ENCODE measurements at places on chromosomes 2 and 18.

GRCh38 chr2:46870051-46870839 is 45.4 kb downstream of the MCFD2 start:
- DNase-seq, result no peak

GRCh38 chr18:10157706-10158105 is 243.9 kb downstream of the VAPA start:
- no peak for DNase-seq

GRCh38 chr2:51628917-51629316 is 597.0 kb upstream of the NRXN1 start:
- DNase-seq, result no peak

- no peak for DNase-seq
These were observed 62.3 kb downstream of the ADCYAP1 start for GRCh38 chr18:966759-967576.

GRCh38 chr2:74597410-74597809 is 42.9 kb downstream of the DOK1 start:
- DNase-seq, result no peak

- DNase-seq, result peak; percentile 40
These were observed 162.2 kb upstream of the BOD1L2 start for GRCh38 chr18:56984731-56985130.

DNA sequence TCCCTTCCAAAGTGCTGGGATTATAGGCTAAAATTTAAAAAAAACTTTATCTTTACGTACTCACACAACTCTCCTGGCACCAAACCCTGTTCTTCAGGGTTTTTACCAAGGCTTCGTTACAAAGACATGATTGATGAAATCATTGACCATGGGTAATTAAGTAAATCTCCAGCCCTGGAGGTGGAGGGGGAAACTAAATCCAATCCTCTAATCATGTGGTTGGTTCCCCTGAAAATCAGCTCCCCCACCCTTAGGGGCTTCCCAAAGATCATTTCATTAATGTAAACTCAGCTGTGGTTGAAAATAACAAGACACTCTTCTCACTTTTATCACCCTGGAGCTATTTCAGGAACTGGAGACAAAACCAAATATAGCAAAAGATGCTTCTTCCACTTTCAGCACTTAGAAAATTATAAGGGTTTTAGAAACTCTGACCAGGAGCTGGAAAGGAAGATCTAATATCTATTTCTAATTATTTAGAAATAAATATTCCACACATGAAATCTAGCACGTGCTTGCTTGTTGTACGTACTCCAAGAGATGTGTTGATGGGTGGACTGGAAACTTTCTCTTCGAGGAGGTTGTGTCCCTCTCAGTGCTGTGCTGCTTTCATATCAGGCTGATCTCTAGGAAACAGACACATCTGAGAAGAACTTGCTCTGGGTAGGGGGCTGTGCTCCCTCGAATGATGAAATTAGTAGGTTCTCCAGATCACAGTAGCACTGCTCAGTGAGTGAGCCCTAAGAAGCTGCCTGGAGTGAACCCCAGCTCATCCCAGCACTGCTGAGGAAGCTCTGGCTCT is 67.2 kb downstream of the SMAD4 start:
- no peak for DNase-seq

- DNase-seq, result no peak
These were observed 65.2 kb downstream of the LTBP1 start for GRCh38 chr2:33011941-33012340.

DNA sequence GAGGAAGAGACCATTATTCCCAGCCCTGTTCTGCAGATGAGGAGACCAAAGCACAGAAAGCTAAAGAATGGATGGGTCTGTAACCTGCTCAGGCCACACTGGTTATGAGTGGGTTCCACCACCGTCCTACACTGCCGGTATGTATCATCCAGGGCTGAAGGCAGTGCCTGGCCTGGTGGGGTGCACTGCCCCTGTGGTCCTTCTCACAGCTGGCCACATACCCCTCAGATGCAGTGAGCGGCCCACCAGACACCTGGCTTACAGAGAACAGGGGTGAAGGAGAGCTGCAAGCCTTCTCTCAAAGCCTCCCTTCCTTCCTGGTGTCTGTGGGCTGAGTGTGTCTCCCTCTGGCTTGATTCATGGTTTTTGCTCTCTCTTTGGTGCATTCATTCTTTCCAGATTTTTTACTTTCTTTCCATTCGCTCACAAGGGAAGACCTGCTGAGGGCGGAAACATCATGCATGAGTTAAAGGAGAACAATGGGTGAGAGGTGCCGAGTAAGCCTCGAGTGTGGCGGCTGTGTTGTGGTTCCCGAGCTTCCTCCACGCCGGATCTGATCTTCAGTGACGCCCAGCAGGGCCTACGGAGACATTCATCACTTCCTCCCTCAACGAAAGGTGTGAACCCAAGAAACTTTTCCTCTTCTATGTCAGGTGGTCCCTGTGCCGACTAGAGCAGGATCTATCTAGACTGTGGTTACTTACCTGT is 62.1 kb upstream of the REL start:
- no peak for DNase-seq

GRCh38 chr2:170142502-170142901 is 35.4 kb upstream of the MYO3B start:
- no peak for DNase-seq

GRCh38 chr2:155215037-155215707 is 516.7 kb downstream of the KCNJ3 start:
- DNase-seq, result no peak

- DNase-seq, result no peak
These were observed 6.9 kb upstream of the SMAD7 start for GRCh38 chr18:48957616-48958015.

DNA sequence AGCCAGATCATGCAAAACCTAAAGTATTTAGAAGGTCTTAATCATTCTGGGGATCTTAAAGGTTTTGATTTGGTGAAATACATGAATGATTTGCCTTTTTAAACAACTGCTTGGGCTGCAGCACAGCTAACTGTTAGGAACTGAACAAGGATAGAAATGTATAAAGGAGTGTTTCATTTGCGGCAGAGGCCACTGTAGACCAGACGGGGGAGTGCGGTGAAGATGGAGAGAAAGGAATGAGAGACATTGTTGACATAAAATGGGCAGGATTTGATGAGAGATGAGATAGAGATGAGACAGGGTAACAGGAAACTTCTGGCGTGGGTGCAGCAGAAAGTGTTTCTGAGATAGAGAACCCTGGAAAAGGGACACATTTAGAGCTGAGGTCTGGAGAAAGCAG is 308.1 kb downstream of the TMX3 start:
- peak; percentile 12 for DNase-seq

- no peak for DNase-seq
These were observed 138.9 kb upstream of the KLHL14 start for GRCh38 chr18:32911660-32912284.

DNA sequence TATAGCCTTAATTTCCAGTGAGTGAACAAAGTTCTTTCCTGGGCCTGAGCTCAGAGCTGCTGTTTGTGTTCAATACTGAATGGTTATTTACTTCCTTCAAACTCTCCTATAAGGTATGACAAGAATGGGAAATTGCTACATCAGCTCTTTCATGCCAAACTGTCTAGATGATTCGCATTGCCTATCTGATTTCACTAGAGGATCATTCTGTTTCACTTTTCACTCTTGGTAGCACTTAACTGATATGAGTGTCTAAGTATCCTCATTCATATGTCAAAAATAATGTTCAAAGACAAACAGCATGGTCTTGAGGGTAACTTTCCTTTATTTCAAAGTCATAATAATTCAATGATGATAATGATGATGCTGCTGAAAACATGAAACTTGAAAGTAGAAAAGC is 32.9 kb upstream of the SCG2 start:
- no peak for DNase-seq

GRCh38 chr2:74481431-74481830 is 1.4 kb downstream of the CCDC142 start:
- DNase-seq, result no peak

DNA sequence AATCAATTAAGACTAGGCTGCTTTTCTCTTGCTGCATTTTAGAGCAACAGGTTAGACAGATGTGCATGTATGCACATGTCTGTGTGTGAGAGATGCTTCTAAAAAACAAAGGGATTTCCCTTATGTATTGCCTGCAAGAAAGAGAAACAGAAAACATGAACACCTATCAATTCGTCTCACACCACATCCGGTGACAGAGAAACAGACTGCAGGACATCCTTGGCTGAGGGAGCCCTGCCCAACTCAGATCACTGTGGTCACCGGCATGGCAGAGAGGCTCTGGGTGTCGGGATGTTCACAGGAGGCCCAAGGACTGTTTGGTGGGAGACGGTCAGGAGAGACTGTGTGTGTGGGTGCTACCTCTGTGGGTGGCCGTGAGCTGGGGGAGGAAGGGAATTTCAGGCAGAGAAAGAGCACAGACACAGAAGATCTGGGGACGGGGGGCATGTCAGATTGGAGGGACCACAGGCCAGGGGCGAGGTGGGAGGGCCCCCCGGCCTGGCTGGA is 24.9 kb downstream of the FHL2 start:
- no peak for DNase-seq

DNA sequence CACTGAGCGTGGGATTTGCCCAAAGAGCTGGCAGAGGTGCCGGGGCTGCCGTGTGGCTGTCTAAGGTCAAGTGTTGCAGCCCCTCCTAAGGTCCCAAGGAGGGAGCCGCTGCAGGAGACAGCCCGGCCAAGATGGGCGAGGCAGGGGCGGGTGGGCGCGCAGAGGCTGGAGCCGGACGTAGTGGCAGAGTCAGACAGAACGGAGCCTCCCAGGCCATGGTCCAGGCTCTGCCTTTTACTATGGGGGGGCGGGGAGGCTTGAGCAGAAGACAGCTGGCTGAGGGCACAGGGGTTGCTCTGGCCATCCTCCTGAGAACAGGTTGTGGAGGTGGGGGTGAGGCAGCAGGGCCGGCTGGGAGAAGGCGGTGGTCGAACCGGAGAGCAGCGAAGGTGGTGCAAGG is 27.5 kb upstream of the PRLH start:
- no peak for DNase-seq

DNA sequence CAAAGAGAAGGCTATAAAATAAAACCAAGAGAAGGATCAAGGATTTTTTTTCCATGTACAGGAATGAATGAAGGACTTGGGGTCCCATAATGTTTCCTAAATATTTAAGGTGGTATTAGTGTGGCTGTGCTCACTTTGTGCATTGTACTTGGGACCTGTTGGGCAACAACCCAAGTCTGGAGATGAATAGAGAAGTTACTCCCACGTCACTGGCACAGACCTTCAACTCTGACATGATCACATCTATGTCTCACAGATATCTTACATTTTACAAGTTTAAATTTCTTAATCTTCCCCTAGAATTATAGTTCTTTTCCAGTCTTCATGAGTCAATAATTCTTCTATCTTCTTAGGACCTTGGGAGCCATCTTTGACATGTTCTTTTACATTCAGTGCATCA is 133.4 kb downstream of the PLCL1 start:
- no peak for DNase-seq

- DNase-seq, result no peak
These were observed 119.6 kb downstream of the NFATC1 start for GRCh38 chr18:79515331-79515730.

DNA sequence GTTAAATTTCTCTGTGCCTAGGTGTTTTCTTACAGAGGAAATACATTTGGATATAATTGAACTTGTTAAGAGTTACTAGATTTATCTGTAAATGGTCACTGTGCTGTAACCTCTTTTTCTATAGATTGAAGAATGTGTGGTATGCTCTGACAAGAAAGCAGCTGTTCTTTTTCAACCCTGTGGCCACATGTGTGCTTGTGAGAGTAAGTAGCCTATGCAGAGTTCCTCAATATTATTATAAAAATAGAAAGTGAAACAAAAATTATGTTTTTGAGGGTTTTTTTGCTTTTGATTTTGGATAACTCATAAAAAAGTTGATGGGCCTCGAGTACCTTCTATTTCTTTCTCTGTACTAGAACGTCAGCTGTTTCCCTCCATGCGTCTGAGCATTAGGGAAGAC is 112.4 kb downstream of the MIB1 start:
- DNase-seq, result no peak

DNA sequence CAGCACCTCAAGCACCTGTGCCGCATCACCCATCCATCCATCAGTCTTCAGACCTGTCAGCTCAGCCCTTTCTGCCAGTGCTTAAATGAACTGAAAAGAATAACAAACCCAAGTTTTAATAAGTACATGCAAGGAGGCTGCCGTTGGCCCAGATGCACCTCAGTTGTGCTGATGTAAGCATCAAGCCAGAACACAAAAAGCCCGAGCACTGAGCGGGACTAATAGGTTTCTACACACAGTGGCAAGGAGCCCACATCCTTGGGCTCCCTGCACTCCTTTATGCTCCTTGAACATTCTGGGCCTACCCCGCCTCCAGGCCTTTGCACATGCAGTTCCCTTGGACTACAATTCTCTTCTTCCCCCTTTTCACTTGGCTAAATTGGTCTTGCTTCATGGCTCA is 165.6 kb downstream of the ALK start:
- peak; percentile 13 for DNase-seq

DNA sequence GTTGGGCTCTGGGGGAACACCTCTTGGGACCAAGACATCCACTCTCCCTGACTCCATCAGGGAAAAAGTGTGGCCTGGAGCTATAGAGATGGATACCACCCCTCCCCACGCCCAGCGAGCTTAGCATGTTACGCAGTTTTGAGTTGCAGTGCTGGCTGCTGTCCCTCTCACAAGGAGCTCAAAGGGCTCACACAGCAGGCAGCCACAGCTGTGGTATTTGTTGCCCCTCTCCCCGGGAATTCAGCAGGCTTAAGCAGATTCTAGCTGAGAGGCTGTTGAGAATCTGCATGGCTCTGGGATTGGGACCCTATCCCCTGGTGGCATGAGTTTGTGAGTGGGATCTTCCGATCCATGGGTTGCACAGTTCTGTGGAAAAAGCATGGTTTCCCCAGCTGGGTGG is 673.1 kb upstream of the FSHR start:
- no peak for DNase-seq

GRCh38 chr2:181742922-181743722 is 62.8 kb upstream of the NEUROD1 start:
- peak; percentile 65 for DNase-seq

- peak; percentile 10 for DNase-seq
These were observed 323.9 kb downstream of the XIRP2 start for GRCh38 chr2:167212014-167212648.

GRCh38 chr2:223386189-223386588 is 216.0 kb downstream of the SCG2 start:
- DNase-seq, result no peak

GRCh38 chr2:179677077-179677688 is 184.2 kb downstream of the ZNF385B start:
- DNase-seq, result peak; percentile 16

- no peak for DNase-seq
These were observed 18.3 kb downstream of the IL1B start for GRCh38 chr2:112818094-112818902.

DNA sequence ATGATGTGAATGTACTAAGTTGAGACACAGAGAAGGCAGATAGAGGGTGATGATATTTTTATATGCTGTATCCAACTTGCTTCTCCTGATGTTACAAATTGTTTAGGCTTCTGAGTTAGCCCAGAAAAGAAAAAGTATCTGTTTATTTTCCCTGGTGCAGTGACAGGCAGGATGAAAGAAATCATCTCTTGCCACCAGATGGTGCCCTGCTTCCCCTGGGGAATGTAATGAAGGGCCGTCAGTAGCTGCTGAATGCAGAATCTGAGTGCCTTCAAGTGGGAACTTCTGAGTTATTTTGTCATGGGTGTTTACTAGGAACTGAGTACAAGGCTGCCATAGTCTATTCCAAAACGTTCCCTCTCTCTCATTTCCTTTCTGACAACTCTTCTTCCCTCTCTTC is 525.6 kb downstream of the MBD2 start:
- peak; percentile 51 for DNase-seq
